ENCODE measurements at places on chromosomes 12 and 14.

DNA sequence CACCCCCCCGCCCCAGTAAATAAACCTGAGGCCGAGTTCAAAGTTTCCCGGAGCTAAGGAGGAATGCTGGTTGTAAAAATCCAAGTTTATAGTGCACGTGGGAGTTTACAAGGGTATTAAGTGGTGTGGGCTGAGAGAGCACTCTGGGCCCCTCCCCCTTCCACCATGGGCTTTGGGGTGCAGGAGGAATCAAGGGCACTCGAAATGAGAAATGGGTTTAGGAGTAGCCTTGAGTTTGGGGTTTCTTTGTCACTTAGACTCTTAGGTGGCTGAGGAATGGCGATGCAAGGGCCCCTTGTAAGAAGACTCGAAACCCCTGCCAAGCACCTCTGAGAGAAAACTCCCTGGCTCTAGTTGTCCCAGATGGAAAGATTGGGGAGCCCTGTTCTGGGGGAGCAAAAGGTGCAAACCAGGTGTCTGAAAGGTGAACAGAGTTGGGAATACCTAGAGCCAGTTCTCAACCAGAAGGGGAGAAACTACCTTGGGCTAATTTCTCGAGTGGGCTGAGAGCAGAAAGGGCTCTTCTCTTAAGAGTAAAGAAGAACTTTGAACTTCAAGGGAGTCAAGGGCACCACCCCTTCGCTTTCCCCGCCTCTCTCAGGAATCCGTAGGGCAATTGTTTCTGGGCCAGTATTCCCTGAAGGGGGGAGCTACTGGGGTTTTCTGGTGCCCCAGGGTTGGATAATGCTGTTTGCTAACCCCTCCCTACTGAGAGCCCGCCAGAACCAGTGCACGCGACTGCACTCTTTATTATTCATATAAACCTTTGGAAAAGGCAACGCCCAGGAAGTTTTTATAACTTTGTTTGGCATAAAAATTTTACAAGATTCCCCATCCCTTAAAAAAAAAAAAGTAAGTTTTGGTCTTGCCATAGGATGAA, 4.0 kb upstream of the HOTAIR start:
- no peak for DNase-seq

DNA sequence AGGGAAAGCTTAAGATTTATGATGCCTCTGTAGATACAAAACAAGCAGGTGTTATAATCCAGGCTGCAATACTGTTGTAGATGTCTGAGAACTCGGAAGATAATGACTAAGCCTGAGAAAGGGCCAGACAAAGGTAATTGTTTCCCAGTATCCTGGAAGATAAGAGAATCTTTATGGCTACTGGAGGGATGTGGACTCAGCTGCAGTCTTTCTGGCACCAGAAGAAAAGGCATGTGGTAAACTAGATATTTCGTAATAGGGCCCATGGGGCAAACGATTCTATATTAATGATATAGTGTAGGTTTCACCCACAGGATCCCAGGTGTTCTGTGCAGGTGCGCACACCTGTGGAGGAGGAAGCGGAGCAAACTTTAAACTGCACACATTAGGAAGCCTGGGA, 9.2 kb upstream of the APOLD1 start:
- DNase-seq, result no peak

- DNase-seq, result no peak
Observed at GRCh38 chr14:76762411-76763095, 1.3 kb downstream of the VASH1 start.

DNA sequence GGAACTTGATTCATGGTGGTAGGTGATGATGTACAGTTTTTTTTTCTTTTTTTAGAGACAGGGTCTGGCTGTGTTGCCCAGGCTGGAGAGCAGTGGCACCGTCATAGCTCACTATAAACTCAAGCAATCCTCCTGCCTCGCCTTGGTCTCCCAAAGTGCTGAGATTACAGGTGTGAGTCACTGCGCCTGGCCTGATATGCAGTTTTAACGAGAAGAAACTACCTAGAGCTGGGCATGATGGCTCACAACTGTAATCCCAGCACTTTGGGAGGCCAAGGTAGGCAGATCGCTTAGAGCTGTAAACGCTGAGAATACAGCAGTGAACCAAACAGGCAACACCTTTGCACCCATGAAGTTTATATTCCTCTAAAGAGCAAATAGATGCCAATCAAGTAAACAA, 13.0 kb upstream of the VPS37B start:
- DNase-seq, result no peak

DNA sequence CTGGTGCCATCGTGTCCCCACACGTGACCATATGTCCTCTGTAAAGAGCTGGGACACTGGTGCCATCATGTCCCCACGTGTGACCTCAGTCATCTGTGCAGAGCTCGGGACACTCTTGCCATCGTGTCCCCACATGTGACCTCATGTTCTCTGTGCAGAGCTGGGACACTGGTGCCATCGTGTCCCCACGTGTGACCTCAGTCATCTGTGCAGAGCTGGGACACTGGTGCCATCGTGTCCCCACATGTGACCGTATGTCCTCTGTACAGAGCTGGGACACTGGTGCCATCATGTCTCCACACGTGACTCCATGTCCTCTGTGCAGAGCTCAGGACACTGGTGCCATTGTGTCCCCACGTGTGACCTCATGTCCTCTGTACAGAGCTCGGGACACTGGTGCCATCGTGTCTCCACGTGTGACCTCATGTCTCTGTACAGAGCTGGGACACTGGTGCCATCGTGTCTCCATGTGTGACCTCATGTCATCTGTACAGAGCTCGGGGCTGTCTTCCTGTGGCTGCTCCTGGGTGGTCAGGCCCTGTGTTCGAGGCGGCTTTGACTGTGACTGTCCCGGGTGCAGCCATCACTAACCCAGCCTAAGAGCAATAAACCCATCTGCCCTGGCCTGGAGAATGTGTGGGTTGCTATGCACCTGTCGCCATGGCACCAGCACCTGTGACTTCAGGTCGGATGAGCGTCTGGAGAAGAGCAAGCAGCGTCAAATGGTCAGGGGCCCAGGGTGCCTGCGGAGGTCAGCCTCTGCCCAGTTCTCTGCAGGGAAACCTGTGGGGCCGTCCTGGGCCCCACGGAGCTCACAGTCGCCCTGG, 334.4 kb downstream of the ADGRD1 start:
- no peak for DNase-seq

DNA sequence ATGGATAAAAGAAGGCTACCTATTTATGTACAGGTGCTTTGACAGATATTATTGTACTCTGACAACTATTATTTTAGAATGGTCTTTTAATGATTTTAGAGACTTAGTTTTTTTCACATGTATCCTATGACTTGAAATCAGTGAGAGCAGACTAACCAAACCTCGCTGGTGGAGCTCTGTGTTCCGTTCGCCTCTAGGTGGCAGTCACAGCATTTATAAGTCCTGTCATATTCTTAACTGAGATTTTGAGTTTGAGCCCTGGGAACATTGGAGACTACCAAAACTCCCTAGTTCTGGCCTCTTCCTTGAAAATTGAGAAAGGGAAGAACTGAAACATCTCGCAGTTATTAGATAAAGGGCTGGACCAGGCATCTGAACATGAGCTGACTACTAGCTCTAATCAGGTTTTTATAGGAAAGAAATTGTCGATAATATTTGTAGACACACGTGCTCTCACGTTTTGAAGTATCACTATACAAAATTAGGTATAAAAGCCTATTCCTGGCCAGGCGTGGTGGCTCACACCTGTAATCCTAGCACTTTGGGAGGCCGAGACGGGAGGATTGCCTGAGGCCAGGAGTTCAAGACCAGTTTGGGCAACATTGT, 48.3 kb downstream of the TTLL5 start:
- peak; percentile 52 for DNase-seq

GRCh38 chr14:71956920-71957563, 24.8 kb downstream of the RGS6 start:
- DNase-seq, result no peak

DNA sequence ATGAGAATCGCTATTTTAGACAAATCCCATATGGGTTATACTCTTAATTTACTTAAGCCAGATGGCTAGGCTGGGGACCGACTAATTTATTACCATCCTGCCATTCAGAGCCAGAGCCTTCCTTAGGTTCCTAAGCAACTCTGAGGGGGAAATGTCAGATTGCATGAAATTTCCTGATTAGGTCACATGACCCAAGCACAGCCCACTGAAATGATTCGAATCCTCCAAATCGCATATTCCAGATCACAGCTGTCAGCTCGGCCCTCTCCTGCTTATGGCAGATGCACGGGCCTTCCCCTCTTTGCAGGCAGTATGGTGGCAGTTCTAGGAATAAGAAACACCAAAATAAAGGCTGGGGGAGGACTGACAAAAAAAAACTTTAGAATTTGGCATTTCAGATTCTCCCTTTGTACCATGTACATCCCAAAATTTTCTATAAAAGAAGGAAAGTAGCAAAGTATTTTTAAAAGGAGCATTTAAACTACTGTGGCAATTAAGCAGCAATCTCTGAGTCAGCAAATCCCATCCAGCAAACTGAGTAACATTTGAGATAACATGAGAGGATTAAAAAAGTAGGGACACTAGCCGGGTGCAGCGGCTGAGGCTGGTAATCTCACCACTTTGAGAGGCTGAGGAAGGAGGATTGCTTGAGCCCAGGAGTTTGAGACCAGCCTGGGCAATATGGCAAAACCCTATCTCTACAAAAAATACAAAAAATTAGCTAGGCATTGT, 30.5 kb upstream of the NUDT4 start:
- DNase-seq, result no peak
